ENCODE measurements at places on chromosomes 16 and 17. TPM values are rescaled to one million over a fixed set of nuclear protein-coding genes. Genes with fewer than 3 reads are reported as not detected.

GRCh38 chr16:8436931-8437330, 153.4 kb downstream of the TMEM114 start:
- H3K4me1 ChIP-seq, result no peaks in the 10 kb centered on the region
- no peak overlapping the region for H3K4me3 ChIP-seq
- no peaks in the 10 kb centered on the region for H3K36me3 ChIP-seq
- no peak overlapping the region for H3K27ac ChIP-seq
- DNase-seq, result no peak
- no peaks in the 10 kb centered on the region for H3K27me3 ChIP-seq

- H3K4me1 ChIP-seq, result no peaks in the 10 kb centered on the region
- peaks cover 2% of the 10 kb centered on the region for H3K36me3 ChIP-seq
- H3K27ac ChIP-seq, result no peak overlapping the region
- no peak overlapping the region for H3K4me3 ChIP-seq
- no peak for DNase-seq
These were observed 125.2 kb downstream of the C16orf78 start for GRCh38 chr16:49498666-49499413.

Gene TBC1D10B
- 41.5 TPM for polyA plus RNA-seq

GRCh38 chr17:4807605-4808377, 839 bp downstream of the PLD2 start:
- H3K36me3 ChIP-seq, result peaks cover 9% of the 10 kb centered on the region
- H3K27me3 ChIP-seq, result no peaks in the 10 kb centered on the region
- DNase-seq, result no peak
- no peak overlapping the region for H3K27ac ChIP-seq

Gene PRDM7
- polyA plus RNA-seq, result not detected

GRCh38 chr16:84511831-84512230, 7.4 kb upstream of the MEAK7 start:
- H3K27me3 ChIP-seq, result no peaks in the 10 kb centered on the region
- H3K4me1 ChIP-seq, result no peaks in the 10 kb centered on the region
- H3K27ac ChIP-seq, result no peak overlapping the region

Gene TBCD
- polyA plus RNA-seq, result 81.9 TPM

GRCh38 chr16:64615630-64616280, 506.1 kb downstream of the CDH11 start:
- no peak overlapping the region for H3K4me3 ChIP-seq
- no peaks in the 10 kb centered on the region for H3K27me3 ChIP-seq
- no peak overlapping the region for H3K27ac ChIP-seq

Gene HS3ST4
- 0.39 TPM for polyA plus RNA-seq

GRCh38 chr16:77711775-77712174, 10.5 kb upstream of the NUDT7 start:
- H3K27me3 ChIP-seq, result peaks cover 6% of the 10 kb centered on the region
- DNase-seq, result no peak
- no peaks in the 10 kb centered on the region for H3K4me1 ChIP-seq
- H3K36me3 ChIP-seq, result no peaks in the 10 kb centered on the region
- H3K27ac ChIP-seq, result no peak overlapping the region

DNA sequence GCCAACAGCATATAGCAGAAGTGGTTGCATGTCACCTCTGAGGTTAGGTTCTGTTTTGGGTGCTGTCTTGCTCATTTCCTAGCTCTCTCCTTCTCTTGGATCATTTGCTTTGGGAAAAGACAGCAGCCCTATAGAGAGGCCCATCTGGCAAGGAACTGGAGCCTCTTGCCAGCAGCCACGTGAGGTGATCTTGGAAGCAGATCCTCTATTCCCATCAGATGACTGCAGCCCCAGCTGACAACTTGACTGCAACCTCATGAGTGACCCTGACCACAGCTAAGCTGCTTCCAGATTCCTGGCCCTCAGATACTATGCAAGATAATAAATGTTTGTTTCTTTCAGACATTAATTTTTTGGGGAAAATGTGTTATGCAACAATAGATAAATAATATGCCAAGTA, 213.3 kb upstream of the HS3ST4 start:
- no peaks in the 10 kb centered on the region for H3K27me3 ChIP-seq
- no peak overlapping the region for H3K4me3 ChIP-seq
- H3K4me1 ChIP-seq, result no peaks in the 10 kb centered on the region

GRCh38 chr16:17328932-17329331, 141.8 kb downstream of the XYLT1 start:
- H3K27me3 ChIP-seq, result no peaks in the 10 kb centered on the region
- no peak overlapping the region for H3K4me3 ChIP-seq
- peak overlapping the region; percentile 29 for H3K27ac ChIP-seq
- no peaks in the 10 kb centered on the region for H3K36me3 ChIP-seq
- H3K4me1 ChIP-seq, result peaks cover 12% of the 10 kb centered on the region

- peaks cover 15% of the 10 kb centered on the region for H3K36me3 ChIP-seq
- H3K4me1 ChIP-seq, result peaks cover 25% of the 10 kb centered on the region
- peak overlapping the region; percentile 80 for H3K4me3 ChIP-seq
- H3K27ac ChIP-seq, result peak overlapping the region; percentile 47
- no peaks in the 10 kb centered on the region for H3K27me3 ChIP-seq
- DNase-seq, result peak; percentile 69
These were observed 768 bp upstream of the TBX6 start for GRCh38 chr16:30092373-30093010.

GRCh38 chr16:20849589-20850390, 43.5 kb downstream of the REXO5 start:
- DNase-seq, result peak; percentile 60
- peak overlapping the region; percentile 22 for H3K27ac ChIP-seq
- no peaks in the 10 kb centered on the region for H3K27me3 ChIP-seq
- peaks cover 26% of the 10 kb centered on the region for H3K4me1 ChIP-seq
- H3K36me3 ChIP-seq, result peaks cover 15% of the 10 kb centered on the region
- H3K4me3 ChIP-seq, result no peak overlapping the region

- no peak overlapping the region for H3K27ac ChIP-seq
- H3K4me3 ChIP-seq, result no peak overlapping the region
- no peak for DNase-seq
- no peaks in the 10 kb centered on the region for H3K36me3 ChIP-seq
These were observed 816.2 kb upstream of the SOX9 start for GRCh38 chr17:71304498-71305158.
